ENCODE measurements at places on chromosomes 11 and 22.
A peak's percentile ranks its signal among the peaks of the same experiment; 100 is the strongest.

DNA sequence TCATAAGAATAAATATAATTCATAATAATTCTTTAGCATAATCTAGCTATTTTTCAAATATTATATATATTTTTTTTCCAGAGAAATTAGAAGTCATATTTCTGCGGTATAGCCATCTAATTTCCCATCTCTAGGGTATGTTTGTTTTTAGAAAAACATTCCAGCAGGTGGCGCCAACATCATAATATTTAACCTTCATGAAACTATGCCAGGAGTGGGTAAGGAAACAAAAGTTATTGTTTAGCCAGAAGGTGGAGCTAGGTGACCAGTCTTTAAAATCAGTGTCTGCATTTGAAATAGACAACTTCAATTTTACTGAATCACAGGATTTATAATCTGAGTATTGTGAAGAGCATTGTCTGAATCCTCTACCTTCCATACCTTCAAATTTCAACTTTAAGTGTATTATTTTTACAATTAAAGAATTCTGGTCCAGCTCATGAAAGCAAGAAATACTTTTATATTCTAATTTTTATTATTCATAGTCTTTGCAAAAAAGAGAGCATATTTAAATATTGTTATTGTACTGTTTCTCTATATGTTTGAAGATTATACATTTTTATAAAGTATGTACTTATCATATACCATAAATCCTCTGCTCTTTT, 15.7 kb upstream of the CCDC179 start:
- peak; percentile 15 for DNase-seq

DNA sequence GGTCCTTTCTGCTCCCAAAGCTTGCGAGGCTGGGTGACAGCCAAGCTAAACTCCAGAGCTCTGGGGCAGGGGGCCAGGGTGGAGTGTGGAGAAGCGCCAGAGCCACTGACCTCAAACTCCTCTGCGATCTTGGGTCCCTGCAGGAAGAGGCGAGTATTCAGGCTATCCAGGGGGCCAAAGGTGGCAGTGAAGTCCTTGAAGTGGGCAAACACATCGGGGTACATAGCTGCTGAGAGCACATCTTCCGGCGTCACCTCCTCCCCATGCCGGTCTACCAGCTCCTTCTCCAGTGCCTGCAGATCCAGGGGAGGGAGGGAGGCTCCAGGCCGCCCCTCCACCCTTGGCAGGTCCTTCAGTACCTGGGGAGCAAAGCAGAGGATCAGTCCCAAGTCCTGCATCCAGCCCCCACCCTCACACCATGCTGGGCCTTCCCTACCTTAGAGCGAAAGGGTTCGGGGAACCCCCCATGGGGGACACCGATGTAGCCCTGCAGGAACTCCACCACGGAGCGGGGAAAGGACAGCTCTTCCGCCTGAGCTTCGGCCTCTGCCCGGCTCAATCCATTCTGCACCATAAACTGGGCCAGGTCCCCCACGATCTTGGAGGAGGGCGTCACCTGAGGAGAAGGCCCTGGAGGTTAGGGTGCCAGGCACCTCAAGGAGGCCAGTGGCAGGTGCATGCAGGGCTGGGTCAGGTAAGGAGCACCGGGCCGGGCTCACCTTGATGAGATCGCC, 6.4 kb downstream of the RCE1 start:
- DNase-seq = no peak

DNA sequence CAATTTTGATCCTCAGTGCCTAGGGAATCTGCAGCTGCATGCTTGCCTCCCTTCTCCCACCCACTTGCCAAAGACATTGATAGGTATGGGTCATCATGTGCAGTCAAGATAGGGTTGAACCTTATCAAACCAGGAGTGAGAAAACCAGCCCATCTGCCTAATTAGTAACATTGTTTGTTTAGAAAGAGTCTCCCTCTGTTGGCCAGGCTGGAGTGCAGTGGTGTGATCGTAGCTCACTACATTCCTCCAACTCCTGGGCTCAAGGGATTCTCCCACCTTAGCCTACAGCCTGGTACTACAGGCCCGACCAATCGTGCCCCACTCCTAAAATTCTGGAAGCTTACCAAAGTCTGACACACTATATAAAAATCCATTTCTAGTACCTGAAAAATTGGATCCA, 4.6 kb downstream of the C11orf71 start:
- DNase-seq = no peak

GRCh38 chr22:26304730-26305129, 124.3 kb upstream of the ASPHD2 start:
- no peak for DNase-seq

GRCh38 chr11:75578977-75579376, 16.9 kb downstream of the SERPINH1 start:
- no peak for DNase-seq

- DNase-seq = no peak
Observed at GRCh38 chr11:70556884-70557741, 158.8 kb downstream of the CTTN start.

DNA sequence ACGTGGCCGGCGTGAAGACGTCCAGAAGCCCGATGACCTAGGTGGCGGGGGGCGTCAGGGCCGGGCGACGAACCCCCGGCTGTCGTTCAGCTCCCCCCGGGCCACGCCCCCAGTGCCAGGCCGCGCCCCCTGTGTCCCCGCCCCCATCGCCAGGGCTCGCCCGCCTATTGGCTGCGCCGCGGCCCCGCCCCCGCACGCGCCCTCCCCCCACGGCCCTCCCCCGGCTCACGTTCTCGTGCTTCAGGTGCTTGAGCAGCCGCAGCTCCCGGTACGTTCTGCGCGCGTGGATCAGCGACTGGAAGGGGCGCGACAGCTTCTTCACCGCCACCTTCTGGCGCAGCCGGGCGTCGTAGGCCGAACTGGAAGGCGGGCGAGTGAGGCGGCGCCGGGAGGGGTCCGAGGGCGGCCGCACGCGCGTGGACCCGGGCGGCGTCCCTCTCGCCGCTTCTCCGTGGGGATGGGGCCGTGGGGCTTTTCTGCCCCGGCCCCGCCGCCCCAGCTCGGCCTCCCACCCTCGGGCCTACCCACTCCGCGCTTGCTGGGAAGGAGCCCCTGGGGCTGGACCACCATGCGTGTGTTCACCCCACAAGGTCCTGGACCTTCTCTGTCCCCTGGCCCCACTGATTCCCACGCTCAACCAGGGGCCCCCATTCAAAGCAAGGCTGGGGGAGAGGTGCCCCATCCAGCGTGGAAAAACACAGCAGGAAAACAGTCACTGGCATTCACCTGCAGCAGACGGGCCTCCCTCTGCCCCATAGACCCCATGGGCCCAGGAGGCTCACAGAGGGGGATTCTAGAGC, 2.4 kb downstream of the MAPK11 start:
- DNase-seq = no peak

GRCh38 chr11:38155856-38156255, 1557.8 kb upstream of the RAG2 start:
- no peak for DNase-seq

DNA sequence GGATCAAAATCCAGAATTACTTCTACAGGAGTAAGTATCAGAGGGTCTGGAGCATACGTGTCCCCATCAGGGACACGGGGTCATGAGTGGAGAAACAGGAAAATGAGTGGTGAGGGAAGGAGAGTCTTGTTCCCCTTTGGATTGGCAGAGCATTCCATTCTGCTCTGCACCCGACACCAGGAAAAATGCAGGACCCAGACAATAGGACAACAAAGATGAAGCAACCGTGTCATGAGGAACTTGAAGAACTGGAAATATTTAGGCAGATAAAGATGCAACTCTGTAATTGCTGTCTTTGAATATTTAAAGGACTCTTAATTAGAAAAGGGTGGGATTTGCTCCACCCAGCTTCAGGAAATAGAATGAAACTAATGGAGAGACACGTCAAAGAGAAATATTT, 89.0 kb upstream of the BLID start:
- no peak for DNase-seq

DNA sequence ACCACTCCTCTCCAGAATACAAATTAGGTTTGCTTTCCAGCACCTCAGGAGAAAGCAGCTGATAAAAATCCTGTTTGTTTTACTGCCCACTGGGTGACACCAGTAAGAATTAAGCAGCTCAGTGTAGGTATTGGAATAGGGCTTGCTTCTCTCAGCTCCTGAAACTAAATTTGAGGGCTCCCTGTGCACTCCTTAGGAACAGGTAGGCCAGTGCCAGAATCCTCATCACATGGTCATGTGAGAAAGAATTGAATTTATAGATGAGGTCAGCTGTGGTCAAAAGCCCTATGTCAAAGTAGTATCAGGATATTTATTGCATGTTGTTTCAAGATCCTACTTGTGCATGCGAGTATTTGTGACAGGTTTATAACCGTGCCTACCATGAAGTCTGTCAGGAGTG, 1.0 kb downstream of the PRSS23 start:
- no peak for DNase-seq

- no peak for DNase-seq
Observed at GRCh38 chr11:2328021-2328420, 26.2 kb downstream of the TSPAN32 start.
